ENCODE measurements at places on chromosomes 7 and 10.

DNA sequence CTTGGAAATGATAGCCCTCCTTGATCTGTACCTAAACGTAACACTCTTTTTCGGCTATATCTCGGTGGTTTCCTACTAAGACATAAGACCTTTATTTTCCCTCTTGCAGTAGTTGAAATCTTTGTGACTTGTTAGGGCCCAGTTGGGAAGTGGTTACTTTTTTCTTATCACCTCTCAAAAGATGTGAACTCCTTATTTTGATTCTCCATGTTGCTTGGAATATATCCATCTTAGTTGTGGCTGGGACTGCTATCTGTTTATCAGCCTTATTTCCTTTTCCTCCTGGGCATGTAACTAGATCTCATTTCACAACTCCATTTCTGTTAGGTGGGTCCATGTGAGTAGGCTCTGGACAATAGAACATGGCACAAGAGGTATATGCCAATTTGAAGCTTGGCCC, 4.1 kb upstream of the CPED1 start:
- peak; percentile 57 for DNase-seq

DNA sequence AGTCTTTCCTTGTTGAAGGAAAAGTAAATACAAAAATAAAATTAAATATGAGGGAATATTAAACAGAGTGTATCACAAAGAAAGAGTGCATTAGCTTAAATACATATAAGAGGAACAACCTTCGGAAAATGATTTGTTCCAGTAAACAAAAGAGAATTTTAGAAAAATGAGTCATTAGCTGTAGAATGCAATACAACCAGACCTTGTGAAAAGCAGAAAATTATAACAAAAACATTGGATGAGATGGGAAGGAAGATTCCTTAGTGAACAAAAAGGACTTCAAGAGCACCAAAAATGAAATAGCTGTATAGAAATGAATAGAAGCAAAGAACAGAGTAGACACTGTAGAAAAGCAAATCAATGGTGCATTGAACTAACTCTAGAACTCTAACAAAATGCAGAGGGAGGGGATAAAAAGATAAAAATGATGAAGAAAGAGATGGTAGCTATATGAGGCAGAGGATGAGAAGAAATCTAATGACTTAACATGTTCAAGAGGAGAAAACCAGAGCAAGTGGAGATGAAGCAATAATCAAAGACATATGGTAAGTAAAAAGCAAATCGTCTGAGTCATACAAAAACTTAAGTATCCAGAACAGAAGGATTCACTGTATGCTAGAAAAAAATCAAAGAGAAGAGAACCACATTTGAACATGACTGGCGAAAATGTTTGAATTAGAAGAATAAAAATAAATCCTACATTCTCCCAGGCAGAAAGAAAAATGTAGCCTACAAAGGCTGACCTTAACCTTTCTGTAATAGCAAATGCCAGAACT, 190.5 kb downstream of the TMEM26 start:
- DNase-seq = no peak

- peak; percentile 52 for DNase-seq
Measured at GRCh38 chr10:128631801-128632241, 505.6 kb upstream of the MKI67 start.

GRCh38 chr7:30188811-30189210, 54.0 kb downstream of the MTURN start:
- DNase-seq = no peak

DNA sequence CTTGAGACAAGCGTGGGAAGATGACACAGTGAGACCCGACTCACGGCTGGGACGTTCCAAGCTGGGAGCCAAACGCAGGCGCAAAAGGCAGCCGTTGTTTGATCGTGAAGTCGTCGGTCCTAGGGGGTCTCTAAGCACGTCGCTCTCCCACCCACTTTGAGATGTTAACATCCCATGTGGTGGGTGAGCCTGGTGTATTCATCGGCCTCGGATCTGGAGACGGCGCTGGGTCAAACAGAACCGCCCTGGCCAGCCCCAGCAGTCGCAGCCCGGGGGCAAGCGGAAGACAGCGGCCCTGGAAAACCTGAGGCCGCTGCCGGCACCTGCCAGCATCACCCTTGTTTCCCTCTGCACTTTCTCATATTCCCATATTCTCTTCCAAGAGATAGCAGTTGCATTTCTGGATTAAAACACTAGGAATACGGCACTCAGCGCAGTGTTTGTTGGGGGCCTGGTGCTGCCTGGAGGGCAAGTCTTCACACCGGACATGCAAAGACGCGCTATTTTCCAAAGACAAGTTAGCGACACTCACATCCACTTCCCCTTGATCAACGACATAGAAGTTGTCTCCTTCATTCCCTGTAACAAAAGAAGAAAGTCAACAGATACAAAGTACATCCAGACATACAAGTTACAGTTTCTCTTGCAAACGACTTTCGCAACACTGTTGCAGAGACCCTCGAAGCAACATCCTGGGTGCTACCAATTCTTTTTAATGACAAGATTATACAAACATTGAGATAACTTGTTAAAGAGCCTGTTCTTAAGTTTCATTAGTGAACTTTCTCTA, 86.2 kb upstream of the PDGFA start:
- DNase-seq = no peak

GRCh38 chr10:70096705-70097420, 35.8 kb downstream of the AIFM2 start:
- DNase-seq = no peak

- DNase-seq = no peak
Measured at GRCh38 chr7:84913731-84914130, 273.1 kb downstream of the SEMA3D start.

DNA sequence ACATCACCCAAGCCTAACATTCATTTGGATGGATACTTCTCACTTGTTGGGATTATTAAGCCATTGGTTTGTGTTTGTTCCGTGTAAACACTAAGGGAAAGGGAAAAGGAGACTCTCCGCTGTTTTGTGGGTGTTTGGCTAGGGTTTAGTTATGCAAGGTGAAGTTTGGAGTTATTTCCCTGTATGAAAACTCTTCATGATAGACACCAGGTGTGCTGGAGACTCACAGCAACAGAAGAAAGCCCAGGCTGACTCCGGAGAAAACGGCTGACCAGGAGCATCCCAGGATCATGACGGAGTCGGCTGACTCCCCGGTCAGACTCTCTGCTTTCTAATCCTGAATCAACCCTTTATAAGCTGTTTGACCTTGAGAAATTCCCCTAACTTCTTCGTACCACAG, 94.1 kb upstream of the KLF6 start:
- no peak for DNase-seq

GRCh38 chr7:100875356-100875751, 451 bp downstream of the SRRT start:
- DNase-seq = peak; percentile 58

- no peak for DNase-seq
Measured at GRCh38 chr10:115606086-115606485, 512.9 kb downstream of the ATRNL1 start.

GRCh38 chr10:30589441-30589840, 40.1 kb downstream of the LYZL2 start:
- peak; percentile 28 for DNase-seq

DNA sequence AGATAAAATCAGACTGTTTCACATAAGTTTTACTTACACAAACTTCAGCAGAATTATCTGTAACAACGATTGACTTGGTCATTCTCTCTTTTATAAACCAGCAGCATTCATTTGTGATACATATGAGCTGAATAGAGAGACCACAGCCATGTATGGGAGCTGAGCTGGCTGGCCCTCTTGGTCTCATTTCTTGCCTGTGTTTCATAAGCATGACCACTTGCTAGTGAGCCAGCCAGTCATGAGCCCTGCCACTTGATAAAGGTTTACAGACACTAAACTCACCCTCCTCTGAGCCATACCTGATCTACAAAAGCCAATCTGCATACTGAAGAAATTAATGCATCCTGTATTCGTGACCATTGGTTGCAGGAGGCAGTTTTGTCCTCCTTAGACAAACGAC, 82.1 kb downstream of the PKD1L1 start:
- DNase-seq = no peak

DNA sequence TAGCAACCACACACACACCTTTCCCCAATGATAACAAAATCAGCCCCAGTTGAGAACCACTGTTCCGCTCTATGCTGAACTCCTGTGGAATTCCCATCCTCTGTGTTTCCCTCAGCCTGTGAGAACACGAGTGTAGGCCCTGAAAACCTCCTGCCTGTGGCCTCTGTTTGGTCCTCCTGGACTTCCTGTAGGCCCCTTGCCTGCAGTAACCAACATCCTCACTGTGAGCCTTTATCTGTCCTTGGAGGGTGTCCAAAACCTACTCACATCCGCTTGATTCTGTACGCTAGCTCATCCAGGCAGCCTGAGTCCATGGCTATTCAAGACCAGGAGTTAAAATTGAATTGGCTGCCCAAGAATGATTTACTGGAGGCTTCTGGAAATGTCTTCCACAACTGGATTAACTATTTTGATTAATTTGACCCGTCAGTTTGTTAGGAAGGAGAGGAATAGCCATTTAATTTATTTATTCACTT, 149.8 kb downstream of the AKR1D1 start:
- peak; percentile 95 for DNase-seq

DNA sequence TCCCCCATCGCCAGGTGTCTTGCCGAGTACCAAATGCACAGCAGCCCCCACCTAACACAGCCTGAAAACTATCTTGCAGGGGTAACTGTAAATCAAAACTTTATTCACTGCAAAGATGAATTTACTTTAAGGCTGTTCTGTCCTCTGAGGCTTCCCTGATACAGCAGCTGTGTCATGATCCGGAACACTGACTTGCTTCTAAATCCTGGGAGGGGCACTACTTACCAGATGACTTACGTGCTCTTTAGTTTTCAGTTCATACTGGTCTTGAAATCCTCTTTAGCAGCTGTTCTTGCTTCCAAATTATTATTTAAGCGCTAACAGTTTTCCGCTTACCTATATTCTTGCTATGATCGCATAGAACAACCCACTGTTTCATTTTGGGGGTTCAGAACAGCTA, 4.9 kb downstream of the DYNC1I1 start:
- DNase-seq = no peak

- no peak for DNase-seq
Measured at GRCh38 chr10:11260170-11260569, 242.5 kb downstream of the CELF2 start.

GRCh38 chr7:151592330-151592729, 72.6 kb upstream of the RHEB start:
- no peak for DNase-seq

DNA sequence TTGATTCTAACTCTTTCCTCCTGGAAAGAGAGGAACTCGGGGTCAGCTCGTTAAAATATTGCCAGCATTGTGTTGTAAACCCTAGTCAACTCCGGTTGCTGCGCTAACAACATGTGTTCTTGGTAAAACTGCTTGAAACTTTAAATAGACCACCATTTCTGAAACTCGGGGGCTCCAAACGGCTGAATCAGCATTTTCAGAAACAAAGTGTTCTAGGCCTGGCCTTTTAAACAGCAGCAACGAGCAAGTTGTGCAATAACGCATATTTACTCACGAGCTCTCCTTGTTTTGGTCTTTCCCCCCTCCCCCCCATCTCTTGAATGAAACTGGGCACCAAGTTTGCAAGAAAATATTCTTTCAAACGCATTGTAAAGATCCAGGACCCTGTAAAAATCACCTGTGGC, 9.2 kb upstream of the GRB10 start:
- DNase-seq = peak; percentile 74

GRCh38 chr10:70131560-70131937, 1.1 kb downstream of the AIFM2 start:
- DNase-seq = no peak

- no peak for DNase-seq
Measured at GRCh38 chr7:81185072-81185471, 266.2 kb upstream of the SEMA3C start.

DNA sequence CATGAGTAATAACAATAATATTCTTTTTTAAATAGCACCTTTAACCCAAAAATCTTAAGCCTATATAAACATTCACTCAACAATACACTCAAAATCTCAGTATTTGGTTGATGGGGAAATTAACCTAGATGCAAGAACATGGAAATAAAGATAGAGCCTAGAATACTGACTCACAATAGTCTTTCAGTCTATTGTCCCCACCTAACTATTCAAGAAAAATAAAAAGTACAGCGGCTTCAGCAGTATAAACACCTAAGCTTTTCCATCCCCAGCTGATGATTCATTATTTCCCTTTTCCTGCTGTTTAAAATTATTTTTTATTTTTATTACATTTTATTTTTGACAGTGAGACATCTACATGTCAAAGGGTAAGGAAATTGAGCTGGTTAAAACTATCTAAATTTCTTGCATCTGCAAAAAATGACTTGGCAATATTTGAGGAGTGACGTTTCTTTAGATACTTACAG, 201.4 kb downstream of the FZD1 start:
- no peak for DNase-seq

DNA sequence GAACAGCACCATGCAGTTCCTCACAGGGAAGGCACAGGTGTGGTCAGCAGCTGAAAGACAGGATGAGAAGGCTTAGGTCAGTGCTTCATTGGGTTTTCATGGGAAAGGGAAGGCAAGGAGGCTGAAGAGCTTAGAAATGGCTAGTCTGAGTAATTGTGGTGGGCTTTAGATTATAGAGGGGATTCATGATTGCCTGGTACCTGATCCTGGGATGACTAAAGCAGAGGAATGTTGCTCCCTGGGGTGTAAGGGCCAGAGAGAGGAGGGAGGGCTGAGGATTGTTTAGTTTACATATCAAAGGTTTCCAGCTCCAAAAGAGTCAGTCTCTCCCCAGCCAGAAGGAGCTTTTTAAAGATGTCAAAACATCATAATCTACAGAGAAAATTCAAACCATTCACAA, 396.3 kb upstream of the POM121L12 start:
- no peak for DNase-seq

DNA sequence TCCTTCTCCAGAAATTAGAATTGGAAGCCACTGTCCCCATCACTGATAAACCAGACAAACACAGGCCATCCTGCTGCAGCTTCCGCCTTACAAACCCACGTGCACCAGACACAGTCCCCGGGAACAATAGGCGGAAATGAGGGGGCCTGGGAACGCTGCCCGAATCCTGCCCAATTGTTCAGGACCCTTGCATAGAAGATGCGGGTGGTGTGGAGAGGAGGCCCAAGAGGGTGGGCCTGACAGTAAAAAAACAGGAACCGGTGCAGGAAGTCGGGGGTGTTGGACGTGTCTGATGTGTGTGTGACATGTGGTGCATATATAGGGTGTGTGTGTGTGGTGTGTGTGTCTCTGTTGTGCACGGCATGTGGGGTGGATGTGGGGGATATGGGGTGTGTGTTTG, 26.5 kb upstream of the CHST15 start:
- DNase-seq = peak; percentile 64

- no peak for DNase-seq
Measured at GRCh38 chr7:2007551-2007950, 225.2 kb downstream of the MAD1L1 start.

- DNase-seq = no peak
Measured at GRCh38 chr7:29945259-29945809, 44.3 kb downstream of the SCRN1 start.

Measured in hematopoietic multipotent progenitor cell treated with erythropoietin and hydrocortisone succinate and interleukin-3 and kit ligand, for 4 days (in vitro differentiated cells).